Activated CD4-positive, alpha-beta T cell treated with anti-CD3 and anti-CD28 coated beads, Interleukin-2, amount 10 ng/mL, durations not matched to agents 24 days and 14 days (primary cell): ENCODE measurements at places on chromosomes 11 and 22. TPM values are rescaled to one million over a fixed set of nuclear protein-coding genes. Genes with fewer than 3 reads are reported as not detected.

XKR3 gene
- total RNA-seq, result not detected in 2 replicates

DNA sequence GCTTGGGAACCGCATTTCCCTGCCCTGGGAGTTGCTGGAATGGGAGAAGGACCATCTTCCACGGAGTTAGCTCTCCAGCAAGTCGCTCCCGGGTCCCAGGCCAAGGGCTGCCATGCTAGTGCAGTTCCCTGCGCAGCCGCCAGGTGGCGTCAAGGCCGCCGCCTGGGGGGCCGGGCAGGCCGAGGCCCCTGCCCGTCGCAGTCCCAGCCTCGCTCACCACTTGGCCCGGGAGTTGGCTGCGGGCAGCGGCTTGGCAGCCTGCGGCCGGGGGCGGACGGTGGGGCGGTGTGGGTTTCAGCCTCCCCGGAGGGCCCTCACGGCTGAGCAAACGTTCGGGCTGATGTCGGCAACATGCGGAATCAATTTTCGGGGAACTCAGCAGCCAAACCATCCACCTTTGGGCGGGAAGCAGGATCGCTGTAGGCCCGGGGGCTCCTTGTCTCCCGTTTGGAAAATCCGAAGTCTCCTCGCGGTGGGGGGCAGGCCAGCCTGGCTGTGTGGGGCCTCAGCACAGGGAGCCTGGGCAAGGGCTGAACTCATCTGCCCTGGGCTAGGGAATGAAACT lies 415.1 kb downstream of the SOX6 start:
- DNase-seq, result peak; percentile 68

GRCh38 chr11:5665051-5665570 lies 19.8 kb downstream of the TRIM5 start:
- DNase-seq, result peak; percentile 17

- DNase-seq, result no peak
Measured at GRCh38 chr11:44192017-44192385, 96.5 kb downstream of the EXT2 start.

GRCh38 chr11:97856666-97857065 lies 1164.1 kb upstream of the CNTN5 start:
- no peak for DNase-seq

DNA sequence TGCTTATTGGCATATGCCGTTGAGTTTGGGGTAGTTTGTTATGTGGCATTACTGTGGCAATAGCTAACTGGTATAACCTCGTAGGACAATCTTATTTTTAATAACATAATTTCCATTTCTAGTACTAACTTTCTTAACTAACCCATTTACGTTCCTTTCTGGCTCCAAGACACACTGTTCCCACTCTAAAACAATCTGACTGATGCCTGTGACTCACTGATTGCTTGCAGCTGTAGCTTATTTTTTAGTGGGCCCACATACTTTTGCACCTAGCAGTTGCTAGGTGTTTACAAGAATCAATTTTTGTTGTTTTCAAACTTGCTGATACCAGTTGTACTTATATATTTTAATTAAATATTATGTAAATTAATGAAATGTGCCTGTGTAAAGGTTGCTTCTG lies 52.2 kb downstream of the FAT3 start:
- no peak for DNase-seq

CAVIN3 gene
- total RNA-seq, result 35.7 and 36.0 TPM in 2 replicates

DNA sequence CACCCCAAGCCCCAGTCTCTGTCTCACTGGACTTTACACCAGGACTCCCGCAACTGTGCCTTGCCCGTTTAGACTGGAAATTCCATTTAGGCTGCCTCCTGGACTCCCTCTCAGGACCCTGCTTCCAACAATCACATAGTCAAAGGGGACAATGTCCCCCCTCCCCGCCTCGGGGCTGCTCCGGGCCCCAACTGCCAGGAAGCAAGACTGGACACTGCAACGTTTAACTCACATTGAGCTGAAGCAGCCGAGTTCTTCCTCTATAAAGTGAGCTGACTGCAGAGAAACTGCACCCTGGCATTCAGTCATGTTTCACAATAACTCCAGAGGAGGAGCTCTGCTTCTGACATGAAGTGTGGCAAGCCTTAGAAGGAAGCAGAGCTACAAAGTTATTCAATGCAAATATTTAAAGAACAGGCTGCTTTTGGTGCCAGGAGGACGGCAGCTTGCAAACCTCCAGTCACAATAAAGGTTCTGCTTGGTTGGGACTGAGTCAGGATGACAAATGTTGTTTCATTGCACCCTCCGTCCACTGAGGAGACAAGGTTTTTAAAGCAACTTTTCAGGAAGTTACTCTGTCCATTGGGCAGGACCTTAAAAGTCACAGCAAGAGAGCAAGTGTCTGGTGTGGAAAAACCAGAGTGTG lies 19.9 kb downstream of the PACSIN2 start:
- DNase-seq, result no peak

EIF3M gene
- total RNA-seq, result 348 and 351 TPM in 2 replicates

DNA sequence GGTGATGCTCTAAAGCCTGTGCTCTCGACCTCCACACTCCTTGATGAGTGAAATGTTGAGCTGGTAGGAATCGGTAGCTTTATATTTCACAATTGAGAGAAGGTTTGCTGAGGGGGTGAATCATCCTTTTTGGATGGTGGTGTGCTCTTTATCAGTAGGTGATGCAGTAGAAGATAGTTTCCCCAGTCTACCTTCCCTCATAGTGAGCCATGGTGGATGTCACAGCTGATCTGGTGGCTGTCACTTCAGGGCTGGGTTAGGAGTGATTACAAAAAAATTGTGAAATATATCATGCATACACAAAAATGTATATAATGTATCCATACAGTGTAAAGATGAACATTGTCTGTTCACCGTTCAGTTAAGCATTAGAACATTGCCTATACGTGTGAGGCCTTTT lies 105.3 kb downstream of the GRAMD1B start:
- DNase-seq, result no peak

GRCh38 chr11:134040386-134041302 lies 28.2 kb upstream of the JAM3 start:
- no peak for DNase-seq

SGSM1 gene
- 0.14 and 0.19 TPM in 2 replicates for total RNA-seq

DNA sequence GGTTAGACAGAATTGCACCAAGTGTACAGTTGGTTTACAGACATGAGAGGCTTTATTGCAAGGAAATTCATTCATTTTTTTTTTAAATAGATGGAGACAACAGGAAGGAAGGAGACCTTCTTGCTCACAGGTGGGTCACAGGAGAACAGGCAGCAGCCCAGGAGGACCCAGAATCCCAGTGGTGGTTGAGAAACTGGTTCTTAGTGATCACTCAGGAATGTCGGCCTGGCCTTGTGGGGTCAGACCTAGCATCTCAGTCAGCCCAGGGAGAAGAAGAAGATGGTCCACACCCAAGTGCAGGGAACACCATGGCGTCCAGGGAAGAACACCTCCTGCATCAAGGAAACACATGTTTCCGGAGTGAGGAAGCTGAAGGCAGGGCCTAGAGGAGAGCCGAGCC lies 849 bp downstream of the KRTAP5-11 start:
- DNase-seq, result no peak
